ENCODE measurements at places on chromosomes 1 and 21. TPM values are rescaled to one million over a fixed set of nuclear protein-coding genes. Genes with fewer than 3 reads are reported as not detected.
A peak's percentile ranks its signal among the peaks of the same experiment; 100 is the strongest.

The SLC35A3 gene
- 46.5 TPM for total RNA-seq

The RNF223 gene
- total RNA-seq: not detected

DNA sequence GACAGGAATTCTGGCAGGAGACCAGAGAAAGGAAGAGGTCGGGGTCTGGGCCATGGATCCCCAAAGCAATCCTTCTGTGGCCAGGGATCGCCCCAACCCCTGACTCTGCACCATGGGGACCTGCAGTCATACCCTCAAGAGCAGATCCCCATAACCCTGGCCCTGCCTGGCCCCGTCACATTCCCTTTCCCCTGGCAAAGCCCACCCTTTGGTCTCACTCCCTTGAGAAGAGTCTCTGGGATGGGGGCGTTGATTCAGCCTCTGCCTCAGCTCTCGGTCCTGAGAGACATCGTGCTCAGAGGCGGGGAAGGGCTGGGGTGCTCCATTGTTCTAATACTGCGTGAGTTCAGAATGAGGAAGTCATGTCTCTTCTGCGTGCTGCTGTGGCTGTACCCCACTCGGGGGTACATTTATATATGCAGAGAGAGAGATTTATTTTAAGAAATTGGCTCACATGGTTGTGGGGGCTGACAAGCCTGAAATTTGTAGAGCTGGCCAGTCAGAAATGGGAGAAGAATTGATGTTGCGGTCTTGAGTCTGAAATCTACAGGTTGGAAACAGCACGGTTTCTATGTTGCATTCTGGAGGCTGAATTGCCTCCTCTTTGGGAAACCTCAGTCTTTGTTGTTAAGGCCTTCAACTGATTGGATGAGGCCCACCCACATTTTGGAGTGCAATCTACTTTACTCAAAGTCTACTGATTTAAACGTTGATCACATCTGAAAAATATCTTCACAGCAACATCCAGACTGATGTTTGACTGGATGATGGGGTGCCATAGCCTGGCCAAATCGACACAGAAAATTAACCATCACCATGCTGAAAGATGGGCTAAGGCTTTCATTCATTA lies 4.2 kb upstream of the PADI2 start:
- no peaks in the 10 kb centered on the region for H3K4me1 ChIP-seq
- no peak overlapping the region for H3K27ac ChIP-seq
- H3K4me3 ChIP-seq: no peak overlapping the region
- H3K27me3 ChIP-seq: peaks cover 15% of the 10 kb centered on the region
- no peak for DNase-seq

GRCh38 chr1:73820843-73821242 lies 377.1 kb downstream of the LRRIQ3 start:
- H3K36me3 ChIP-seq: no peaks in the 10 kb centered on the region
- no peak overlapping the region for H3K4me3 ChIP-seq
- no peak for DNase-seq
- no peak overlapping the region for H3K27ac ChIP-seq
- H3K4me1 ChIP-seq: no peaks in the 10 kb centered on the region

- H3K36me3 ChIP-seq: no peaks in the 10 kb centered on the region
- H3K4me3 ChIP-seq: no peak overlapping the region
- peaks cover 7% of the 10 kb centered on the region for H3K4me1 ChIP-seq
- peaks cover 8% of the 10 kb centered on the region for H3K27me3 ChIP-seq
- peak; percentile 96 for DNase-seq
Observed at GRCh38 chr1:203504400-203505250, 10.7 kb downstream of the OPTC start.

DNA sequence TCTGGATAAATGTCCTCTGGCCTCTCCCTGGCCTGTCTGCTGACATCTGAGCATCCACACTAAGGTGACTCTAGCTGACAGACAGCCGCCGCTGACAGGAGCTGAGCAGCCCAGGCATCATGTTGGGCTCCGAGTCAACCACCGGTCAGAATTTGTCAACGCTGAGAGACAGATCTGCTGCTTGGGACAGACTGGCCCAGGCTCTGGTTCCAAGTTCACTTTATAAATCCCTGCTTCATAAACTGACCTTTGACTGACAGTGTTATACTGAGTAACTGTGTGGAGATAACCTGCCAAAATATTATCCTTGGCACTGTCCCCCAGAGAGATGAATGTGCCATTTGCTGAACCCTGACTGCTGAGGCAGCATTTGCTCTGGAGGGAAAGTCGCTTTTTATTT lies 616.7 kb downstream of the NPHP4 start:
- H3K27ac ChIP-seq: no peak overlapping the region
- DNase-seq: peak; percentile 20
- no peaks in the 10 kb centered on the region for H3K27me3 ChIP-seq
- no peak overlapping the region for H3K4me3 ChIP-seq
- H3K36me3 ChIP-seq: no peaks in the 10 kb centered on the region

Data from endodermal cell (in vitro differentiated cells).